Activated T-cell treated with anti-CD3 and anti-CD28 coated beads, Interleukin-2, amount 50 U/mL, for 24 hours (primary cell): ENCODE measurements at places on chromosomes 12 and 14.
A peak's percentile ranks its signal among the peaks of the same experiment; 100 is the strongest.

GRCh38 chr14:99189201-99189801 is 82.7 kb downstream of the BCL11B start:
- peak overlapping the region; percentile 95 for H3K27ac ChIP-seq
- no peaks in the 10 kb centered on the region for H3K27me3 ChIP-seq
- DNase-seq, result peak; percentile 73
- peaks cover 56% of the 10 kb centered on the region for H3K36me3 ChIP-seq

- peaks cover 25% of the 10 kb centered on the region for H3K27me3 ChIP-seq
- no peaks in the 10 kb centered on the region for H3K4me1 ChIP-seq
- H3K4me3 ChIP-seq, result no peak overlapping the region
- H3K27ac ChIP-seq, result no peak overlapping the region
- no peaks in the 10 kb centered on the region for H3K36me3 ChIP-seq
- no peak for DNase-seq
Measured at GRCh38 chr12:27911397-27911796, 61.1 kb downstream of the PTHLH start.

DNA sequence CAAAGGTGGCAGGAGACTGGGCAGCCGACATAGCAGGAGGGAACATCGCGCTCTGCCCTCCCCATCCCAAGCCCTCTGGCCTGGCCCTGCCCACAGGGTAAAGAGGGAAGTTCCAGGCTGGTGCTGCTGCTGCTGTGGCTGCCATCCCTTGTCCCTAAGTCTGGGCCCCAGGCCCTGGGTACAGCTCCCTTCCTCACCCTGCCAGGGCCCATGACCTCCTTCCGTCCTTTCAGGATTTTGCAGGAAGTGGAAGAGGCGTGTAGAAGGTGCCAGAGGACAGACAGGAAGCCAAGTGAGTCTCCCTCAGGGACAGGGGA is 14.7 kb upstream of the NCOR2 start:
- H3K36me3 ChIP-seq, result no peaks in the 10 kb centered on the region
- H3K4me1 ChIP-seq, result no peaks in the 10 kb centered on the region
- H3K27me3 ChIP-seq, result no peaks in the 10 kb centered on the region
- H3K27ac ChIP-seq, result no peak overlapping the region
- no peak overlapping the region for H3K4me3 ChIP-seq

DNA sequence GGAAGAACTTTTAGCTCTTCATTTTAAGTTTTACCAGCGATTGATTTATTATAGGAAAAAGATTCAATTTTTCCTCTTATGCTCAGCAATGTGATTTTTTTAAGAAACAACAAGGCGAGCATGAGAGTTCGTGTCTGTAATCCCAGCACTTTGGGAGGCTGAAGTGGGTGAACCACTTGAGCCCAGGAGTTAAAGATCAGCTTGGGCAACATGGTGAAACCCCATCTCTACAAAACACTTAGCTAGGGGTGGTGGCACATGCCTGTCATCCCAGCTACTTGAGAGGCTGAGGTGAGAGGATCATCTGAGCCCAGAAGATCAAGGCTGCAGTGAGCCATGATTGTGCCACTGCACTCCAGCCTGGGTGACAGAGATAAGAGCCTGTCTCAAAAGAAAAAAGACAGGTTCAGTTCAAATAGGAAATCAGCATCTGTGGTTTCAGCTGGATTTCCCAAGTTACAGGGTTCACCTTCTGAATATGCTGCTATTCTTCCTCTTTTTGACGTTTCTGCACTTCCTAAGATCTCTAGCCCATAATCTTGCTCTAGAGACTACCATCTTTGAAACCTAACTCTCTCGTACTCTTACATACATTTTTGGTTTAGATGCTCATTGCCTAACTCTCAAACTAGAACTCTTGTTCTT is 274.7 kb downstream of the SEC23A start:
- no peak for DNase-seq
- H3K4me3 ChIP-seq, result no peak overlapping the region
- H3K27ac ChIP-seq, result no peak overlapping the region
- H3K27me3 ChIP-seq, result peaks cover 2% of the 10 kb centered on the region
- no peaks in the 10 kb centered on the region for H3K4me1 ChIP-seq

DNA sequence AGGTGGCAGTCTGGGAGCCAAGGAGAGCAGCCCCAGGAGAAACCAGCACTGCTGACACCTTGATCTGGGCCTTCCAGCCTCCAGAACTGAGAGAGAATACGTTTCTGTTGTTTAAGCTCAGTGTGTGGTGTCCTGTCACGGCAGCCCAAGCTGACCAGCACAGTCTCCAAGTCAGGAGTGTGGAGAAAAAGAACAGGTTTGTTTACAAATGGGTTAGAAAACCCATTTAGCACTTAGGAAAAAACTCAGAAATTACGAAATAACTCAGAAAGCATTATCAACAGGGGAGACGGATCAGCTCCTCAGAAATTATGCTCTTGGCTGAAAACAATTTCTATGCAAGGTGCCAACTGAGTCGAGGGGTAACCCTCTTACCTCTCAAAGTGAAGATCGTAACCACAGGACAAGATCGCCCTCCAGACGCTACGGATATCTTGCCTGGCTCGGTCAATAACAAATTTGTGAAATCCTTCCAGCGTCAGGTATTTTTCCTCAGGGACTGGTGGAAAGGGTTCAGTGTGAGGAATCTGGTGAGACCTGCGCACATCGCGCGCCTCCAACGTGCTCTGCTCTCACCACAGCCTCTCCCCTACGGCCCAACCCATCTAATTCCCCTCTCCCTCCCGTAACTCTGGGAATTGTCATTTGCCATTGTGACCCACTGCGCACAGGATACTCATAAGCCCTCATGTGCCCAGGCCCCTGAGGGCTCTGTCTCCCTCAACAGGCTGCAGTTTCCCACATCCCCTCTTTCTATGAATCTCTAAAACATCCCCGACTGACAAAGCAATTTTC is 50.2 kb downstream of the TRAFD1 start:
- no peak overlapping the region for H3K4me3 ChIP-seq
- DNase-seq, result no peak
- peak overlapping the region; percentile 17 for H3K27ac ChIP-seq
- no peaks in the 10 kb centered on the region for H3K27me3 ChIP-seq
- peaks cover 69% of the 10 kb centered on the region for H3K36me3 ChIP-seq

DNA sequence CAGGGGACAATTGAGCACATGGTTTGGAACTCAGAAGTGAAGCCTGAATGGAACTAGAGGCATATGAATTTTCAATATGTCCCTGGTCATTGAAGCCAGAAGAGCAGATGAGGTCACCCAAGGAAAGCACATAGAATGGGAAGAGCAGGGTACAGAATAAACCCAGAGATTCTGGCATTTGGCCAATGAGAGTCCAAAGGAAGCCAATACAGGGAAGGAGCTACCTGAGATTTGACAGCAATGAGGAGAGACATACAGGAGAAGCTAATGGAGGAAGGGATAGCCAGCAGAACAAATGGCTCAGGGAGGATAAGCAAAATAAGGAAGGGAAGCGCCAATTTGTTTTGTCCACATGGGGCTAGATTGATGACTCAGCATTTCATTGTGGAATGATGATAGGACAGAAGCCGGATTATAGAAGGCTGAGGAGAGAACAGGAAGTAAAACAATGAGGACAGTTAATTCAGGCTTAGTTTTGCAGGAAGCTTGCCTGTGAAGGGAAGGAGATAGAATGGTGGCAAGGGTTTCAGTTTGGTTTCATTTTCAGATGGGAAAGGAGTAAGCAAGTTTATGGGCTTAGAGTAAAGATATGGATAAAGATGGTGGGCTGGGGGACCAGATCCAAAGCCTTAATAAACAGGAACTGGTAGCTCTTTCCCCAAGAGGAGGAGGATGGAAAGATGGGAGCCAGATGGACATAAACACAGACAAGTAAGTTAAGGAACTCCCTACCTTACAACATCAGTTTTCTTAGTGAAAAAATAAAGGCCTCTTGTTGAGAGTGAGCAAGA is 3.2 kb upstream of the SPTSSA start:
- peaks cover 16% of the 10 kb centered on the region for H3K4me1 ChIP-seq

DNA sequence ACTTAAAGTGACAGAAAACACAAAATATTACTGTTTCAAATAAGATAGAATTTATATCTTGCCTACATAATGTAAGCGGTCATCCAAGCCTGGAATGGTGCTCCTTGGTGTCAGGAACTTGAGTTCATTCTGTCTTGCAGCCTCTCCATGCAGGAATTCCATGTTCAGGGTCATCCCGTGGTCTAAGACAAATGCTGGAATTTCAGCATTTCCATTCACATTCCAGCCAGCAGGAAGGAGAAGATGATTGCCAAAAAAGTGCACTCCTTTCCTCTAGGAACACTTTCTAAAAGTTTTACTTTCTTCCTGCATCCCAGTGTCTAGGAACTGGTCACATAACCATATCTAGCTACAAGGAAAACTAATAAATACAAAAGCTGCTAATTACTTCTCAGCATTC is 106.3 kb downstream of the PTPRO start:
- no peaks in the 10 kb centered on the region for H3K4me1 ChIP-seq
- no peaks in the 10 kb centered on the region for H3K36me3 ChIP-seq
- H3K27ac ChIP-seq, result no peak overlapping the region

DNA sequence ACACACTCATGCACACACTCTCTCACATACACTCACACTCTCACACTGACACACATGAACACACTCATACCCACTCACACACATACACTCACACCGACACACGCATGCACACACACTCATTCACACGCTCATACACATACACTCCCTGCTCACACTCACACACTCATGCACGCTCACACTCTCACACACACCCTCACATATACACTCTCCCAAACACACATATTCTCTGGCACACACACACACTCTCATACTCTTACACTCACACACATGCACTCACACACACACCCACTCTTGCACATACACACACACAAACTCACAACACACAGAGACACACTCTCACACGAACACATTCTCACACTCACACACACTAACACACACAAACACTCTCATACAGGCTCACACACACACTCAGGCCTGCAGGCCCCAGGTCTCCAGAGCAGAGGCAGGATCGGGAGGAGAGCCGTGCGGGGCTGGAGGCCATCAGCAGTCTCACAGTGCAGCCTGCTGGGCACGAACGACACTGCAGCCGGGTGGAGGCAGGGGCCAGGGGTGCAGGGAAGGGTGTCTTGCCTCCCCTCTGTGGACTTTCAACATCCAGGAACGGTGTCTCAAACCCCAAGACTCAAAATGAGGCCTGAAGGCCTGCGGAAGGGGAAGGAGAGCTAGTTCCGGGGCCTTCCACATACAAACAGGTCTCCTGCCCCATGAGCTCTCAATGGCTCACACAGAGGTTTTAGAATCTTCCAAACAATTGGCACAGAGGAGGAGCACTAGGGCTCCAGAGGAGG is 148.7 kb downstream of the ANO2 start:
- no peak overlapping the region for H3K4me3 ChIP-seq
- H3K4me1 ChIP-seq, result no peaks in the 10 kb centered on the region
- no peaks in the 10 kb centered on the region for H3K36me3 ChIP-seq
- peak; percentile 37 for DNase-seq
- H3K27ac ChIP-seq, result no peak overlapping the region

GRCh38 chr12:2642176-2642892 is 152.4 kb upstream of the FKBP4 start:
- H3K4me1 ChIP-seq, result peaks cover 26% of the 10 kb centered on the region
- H3K27ac ChIP-seq, result peak overlapping the region; percentile 34
- no peaks in the 10 kb centered on the region for H3K36me3 ChIP-seq
- H3K27me3 ChIP-seq, result peaks cover 40% of the 10 kb centered on the region
- no peak for DNase-seq

GRCh38 chr14:74400031-74400685 is 25.9 kb downstream of the SYNDIG1L start:
- H3K4me1 ChIP-seq, result peaks cover 17% of the 10 kb centered on the region
- peak; percentile 15 for DNase-seq
- no peaks in the 10 kb centered on the region for H3K27me3 ChIP-seq
- H3K27ac ChIP-seq, result no peak overlapping the region
- H3K36me3 ChIP-seq, result no peaks in the 10 kb centered on the region
- no peak overlapping the region for H3K4me3 ChIP-seq

DNA sequence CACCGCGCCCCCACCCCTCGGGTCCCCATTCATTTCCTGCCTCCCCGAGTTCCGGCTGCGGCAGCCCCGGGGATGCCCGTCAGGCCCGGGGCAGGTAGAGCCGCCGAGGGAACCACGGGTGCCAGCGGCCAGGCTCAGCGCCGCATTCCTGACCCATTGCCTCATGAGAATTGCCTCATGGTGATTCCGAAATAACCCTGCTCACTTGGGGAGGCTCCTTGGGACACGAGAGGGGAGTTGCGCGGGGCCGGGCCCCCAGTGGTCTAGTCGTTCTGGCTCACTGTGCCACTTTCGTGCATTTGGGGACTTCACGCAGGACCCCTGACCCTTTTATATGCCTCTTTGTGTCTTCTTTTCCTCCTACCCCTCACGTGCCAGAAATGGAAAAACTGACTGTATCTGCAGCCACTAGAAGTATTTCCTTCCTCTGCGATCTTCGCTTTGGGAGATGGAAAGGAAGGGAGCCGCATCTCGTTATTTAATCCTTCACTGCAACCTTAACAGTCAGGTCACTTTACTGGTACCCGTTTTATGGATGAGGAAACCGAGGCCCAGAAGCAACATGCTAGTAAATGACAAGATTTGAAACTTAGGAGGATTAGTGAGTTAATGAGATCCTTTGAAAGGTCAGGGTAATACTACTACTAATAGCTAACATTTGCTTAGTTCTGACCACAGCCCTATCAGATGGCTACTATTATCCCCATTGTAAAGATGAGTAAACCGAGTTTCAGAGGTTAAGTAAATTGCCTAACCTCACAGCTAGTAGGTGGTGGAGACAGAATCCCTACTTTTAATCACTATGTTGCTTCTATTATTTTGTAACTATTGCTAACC is 768 bp downstream of the PTPN11 start:
- H3K27me3 ChIP-seq, result no peaks in the 10 kb centered on the region
- no peak for DNase-seq
- peaks cover 47% of the 10 kb centered on the region for H3K36me3 ChIP-seq
- peaks cover 46% of the 10 kb centered on the region for H3K4me1 ChIP-seq
- peak overlapping the region; percentile 94 for H3K4me3 ChIP-seq

DNA sequence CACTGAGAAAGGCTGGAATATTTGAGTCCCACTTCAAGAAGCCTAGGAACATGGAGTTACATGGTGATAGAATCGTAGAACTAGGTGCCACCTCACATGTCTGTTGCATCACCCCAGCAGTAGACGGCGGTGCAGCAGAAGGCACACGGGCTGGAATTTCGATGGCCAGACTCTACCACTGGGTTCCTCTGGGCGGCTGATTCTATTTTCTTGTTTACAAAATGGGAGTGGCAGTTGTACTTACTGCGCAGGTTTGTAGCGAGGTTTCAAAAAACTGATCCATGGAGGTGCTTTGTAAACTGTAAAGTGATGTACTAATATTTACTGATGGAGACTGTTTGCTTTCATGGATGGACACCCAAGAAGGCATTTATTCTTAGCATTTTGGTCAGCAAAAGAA is 45.7 kb downstream of the WDR20 start:
- no peak for DNase-seq
- H3K27ac ChIP-seq, result peak overlapping the region; percentile 94
- H3K4me3 ChIP-seq, result no peak overlapping the region

GRCh38 chr14:51962711-51963110 is 26.6 kb upstream of the RTRAF start:
- H3K4me3 ChIP-seq, result peak overlapping the region; percentile 6
- H3K4me1 ChIP-seq, result peaks cover 48% of the 10 kb centered on the region
- no peak for DNase-seq
- H3K27ac ChIP-seq, result peak overlapping the region; percentile 74
- peaks cover 81% of the 10 kb centered on the region for H3K36me3 ChIP-seq

DNA sequence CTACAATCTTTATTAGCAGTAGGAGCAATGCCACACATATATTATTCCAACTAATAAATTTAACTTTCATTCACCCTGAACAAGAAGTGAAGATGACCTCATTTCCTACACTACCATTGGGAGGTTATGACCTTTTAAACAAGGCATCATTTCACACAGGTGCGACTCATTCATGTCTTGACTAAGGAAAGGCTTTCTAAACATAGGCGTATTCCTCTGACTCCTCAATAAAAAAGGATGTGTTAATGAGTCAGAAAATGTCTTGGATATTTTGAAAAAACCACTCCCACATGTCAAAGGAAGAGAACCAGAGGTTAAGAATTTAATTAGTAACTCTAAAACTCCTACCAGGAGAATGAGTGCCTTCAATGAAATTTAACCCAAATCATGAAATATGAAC is 115.2 kb downstream of the PRICKLE1 start:
- H3K27me3 ChIP-seq, result peaks cover 52% of the 10 kb centered on the region
- H3K36me3 ChIP-seq, result no peaks in the 10 kb centered on the region
- peaks cover 7% of the 10 kb centered on the region for H3K4me1 ChIP-seq
